ENCODE measurements at places on chromosomes 1 and 21. TPM values are rescaled to one million over a fixed set of nuclear protein-coding genes. Genes with fewer than 3 reads are reported as not detected.

LCE3E gene
- not detected for total RNA-seq

DNA sequence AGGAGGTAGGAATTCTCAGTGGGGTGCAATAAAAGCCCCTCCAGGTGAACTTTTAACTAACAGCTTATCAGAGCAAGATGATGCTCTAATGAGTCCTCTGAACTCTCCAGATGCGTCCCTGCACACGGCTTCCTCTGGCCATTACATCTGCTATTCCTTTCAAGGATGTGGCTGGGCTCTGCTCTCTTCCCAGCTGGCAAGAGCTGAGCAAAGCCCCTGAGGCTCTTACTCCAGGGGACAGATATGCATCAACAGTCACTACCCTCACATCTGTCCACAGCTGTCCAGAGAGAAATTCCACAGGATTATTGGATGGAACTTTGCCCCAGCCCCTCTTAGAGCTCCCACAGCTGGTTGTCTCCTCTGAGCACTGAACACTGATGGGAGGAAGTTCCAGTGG lies 267.8 kb downstream of the C1orf94 start:
- DNase-seq: no peak

FAM3B gene
- 0.80 TPM for total RNA-seq

- DNase-seq: no peak
These were observed 93.6 kb downstream of the SIM2 start for GRCh38 chr21:36792505-36792967.

DNA sequence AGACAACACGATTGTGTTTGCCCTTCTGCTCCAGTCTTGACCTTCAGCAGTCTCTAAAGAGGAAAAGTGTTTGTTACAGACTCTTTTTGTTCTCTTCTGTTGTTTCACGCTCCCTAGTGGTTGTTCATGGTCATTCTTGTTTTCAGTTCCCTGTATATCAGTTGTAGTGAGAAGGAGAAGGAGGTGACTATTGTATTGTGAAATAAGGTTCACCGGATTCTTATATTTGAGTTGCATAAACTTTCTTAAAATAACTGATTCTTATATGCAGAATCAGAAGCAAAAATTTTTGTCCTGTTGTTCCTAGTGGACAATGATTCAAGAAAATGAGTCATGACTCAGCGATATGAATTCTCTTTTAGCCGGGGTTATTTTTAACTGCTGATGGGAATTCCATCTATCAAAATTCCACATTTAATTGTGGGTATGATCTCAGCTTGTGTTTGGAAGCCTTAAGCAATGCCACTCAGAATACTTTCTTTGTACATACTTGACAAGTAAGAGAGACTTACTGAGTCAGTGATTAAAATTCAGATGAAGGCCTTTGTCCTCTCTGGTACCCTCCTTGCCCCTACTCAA lies 152.2 kb downstream of the CLEC20A start:
- no peak for DNase-seq

DNA sequence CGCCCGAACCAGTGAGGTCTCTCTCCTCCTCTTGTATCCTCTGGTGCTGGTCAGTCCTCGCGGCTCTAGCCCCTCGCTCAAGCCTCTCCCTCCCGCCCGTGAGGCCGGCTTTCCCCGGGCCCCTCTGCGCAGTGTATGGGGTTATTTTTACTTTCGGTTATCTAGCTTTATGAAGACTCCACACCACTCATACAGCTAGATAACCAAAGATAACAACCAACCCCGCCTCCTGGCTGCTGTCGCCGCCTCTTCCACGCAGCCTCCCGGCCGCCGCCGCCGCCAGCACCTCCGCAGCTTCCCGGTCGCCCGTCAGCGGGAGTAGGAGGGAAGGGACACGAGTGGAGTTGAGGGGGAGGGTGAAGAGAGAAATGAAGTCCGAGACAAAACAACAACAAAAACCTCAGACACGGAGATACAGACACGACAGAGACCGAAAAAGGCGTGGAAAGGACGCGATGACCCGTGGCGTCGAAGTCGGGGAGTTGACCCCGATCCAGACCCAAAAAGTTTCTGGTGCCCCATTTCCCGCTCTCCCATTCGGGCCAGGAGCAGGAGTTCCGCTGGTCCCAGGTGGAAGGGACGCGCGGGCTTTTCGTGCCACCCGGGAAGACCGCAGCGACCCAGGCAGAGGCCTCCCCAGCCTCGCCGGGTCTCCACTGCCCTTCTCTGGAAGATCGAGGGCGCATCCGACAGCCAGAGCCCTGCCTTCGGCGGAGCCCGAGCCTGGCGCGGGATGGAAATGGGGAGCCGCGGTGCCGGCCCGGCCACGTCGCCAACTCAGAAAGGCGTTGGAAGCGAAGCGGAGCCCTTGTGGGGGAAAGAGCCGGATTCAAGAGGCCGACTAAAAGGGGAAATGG lies 51.4 kb downstream of the RHBG start:
- DNase-seq: no peak

HMGCS2 gene
- total RNA-seq: not detected

DNA sequence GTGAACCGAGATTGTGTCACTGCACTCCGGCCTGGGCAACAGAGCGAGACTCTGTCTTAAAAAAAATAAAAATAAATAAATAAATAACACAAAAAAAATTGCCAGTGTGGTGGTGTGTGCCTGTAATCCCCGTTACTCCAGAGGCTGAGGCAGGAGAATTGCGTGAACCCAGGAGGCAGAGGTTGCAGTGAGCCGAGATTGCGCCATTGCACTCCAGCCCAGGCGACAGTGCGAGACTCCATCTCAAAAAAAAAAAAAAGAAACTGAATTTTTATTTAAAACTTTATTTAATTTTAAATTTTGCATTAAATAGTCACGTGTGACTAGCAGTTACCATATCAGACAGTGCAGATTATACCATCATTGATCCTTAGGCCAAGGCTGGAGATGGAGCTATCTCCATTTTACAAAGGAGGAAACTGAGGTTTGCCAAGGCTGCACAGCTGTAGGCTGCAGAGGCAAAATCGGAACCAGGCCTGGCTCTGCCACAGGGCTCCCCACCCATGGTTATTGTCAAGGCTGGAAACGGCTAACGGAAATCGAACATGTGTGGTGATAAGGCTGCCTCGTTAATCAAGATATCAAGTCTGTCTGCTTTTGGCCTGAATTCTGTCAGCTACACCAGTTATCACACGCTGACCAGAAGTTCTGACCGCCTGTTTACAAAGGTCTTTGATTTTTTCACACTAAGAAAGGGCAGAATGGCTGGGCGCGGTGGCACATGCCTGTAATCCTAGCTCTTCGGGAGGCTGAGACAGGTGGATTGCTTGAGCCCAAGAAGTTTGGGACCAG lies 20.5 kb downstream of the HSPG2 start:
- DNase-seq: no peak

GRCh38 chr1:204254031-204254661 lies 40.4 kb upstream of the GOLT1A start:
- no peak for DNase-seq

GRCh38 chr21:14877581-14878228 lies 187.1 kb downstream of the NRIP1 start:
- no peak for DNase-seq

WNT9A gene
- 11.4 TPM for total RNA-seq
